ENCODE measurements at places on chromosomes 4 and X.

DNA sequence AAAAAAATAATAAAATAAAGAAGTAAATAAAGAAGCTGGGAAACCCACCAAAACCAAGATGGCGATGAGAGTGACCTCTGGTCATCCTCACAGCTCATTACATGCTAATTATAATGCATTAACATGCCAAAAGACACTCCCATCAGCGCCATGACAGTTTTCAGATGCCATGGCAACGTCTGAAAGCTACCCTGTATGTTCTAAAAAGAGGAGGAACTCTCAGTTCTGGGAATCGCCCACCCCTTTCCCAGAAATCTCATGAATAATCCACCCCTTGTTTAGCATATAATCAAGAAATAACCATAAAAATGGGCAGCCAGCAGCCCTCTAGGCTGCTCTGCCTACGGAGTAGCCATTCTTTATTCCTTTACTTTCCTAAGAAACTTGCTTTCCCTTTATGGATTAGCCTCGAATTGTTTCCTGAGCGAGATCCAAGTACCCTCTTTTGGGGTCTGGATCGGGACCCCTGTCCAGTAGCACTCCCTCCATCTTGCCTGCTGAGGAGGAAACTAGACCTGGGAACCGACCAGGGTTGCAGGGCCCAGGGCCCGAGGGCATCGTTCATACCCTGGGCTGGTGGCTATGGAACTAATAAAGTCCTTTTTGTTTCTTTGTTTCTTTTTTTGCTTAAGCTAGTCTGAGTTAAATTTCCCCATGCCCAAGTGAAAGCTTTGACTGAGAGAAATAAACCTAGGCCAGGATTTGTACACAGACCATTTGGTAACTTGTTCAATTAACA is 30.9 kb downstream of the HTT-AS start:
- DNase-seq = no peak

DNA sequence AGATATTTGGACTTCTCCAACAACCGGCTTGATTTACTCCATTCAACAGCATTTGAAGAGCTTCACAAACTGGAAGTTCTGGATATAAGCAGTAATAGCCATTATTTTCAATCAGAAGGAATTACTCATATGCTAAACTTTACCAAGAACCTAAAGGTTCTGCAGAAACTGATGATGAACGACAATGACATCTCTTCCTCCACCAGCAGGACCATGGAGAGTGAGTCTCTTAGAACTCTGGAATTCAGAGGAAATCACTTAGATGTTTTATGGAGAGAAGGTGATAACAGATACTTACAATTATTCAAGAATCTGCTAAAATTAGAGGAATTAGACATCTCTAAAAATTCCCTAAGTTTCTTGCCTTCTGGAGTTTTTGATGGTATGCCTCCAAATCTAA is 19.3 kb upstream of the TLR8 start:
- DNase-seq = no peak

GRCh38 chr4:57270346-57270745 is 160.2 kb upstream of the IGFBP7 start:
- no peak for DNase-seq

- DNase-seq = no peak
These were observed 33.2 kb downstream of the ARAP2 start for GRCh38 chr4:36211084-36211483.

- no peak for DNase-seq
These were observed 35.7 kb upstream of the NDST4 start for GRCh38 chr4:115149106-115149505.

DNA sequence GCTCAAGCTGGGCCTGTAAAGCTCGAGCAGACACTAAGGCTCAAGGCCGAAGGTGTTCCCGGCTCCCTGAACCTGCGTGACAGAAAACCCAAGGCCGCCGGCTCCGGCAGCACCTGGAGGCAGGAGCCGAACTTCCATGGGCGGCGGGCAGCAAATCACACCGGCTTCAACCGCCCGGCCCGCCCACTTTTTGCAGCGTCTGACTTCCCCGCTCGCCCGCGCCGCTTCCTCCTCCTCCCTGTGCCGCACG is 940 bp upstream of the NSD2 start:
- peak; percentile 79 for DNase-seq

All from activated T-helper 1 cell treated with Interleukin-2 at 50 U/mL for 16 hours (primary cell).